ENCODE measurements at places on chromosomes 2 and 18.

- DNase-seq: no peak
These were observed 814.8 kb downstream of the KCNJ3 start for GRCh38 chr2:155513248-155513647.

GRCh38 chr2:144514616-144515091 lies 5.3 kb downstream of the ZEB2 start:
- no peak for DNase-seq

DNA sequence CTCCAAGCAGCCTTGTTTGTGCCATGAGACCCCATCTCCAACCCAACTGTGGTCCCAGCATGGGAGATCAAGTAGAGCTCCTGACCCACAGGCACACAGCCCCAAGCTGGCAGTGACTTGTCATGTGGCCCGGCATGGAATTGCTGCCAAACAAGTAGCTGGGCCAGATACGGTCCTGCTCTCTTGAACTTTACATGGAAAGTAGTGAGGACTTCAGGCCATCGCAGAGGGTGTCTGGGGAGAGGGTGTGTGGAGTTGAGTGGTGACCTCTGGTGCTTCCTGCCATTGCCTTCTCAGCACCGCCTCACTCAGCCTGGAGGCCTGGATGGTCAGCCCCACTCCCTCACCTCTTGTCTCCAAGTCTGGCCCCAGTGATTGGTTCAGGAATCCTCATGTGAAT lies 10.9 kb upstream of the SLC4A3 start:
- no peak for DNase-seq

- DNase-seq: no peak
These were observed 634 bp upstream of the CNDP1 start for GRCh38 chr18:74533666-74534065.

- no peak for DNase-seq
These were observed 470.0 kb downstream of the PIK3C3 start for GRCh38 chr18:42425025-42425424.

DNA sequence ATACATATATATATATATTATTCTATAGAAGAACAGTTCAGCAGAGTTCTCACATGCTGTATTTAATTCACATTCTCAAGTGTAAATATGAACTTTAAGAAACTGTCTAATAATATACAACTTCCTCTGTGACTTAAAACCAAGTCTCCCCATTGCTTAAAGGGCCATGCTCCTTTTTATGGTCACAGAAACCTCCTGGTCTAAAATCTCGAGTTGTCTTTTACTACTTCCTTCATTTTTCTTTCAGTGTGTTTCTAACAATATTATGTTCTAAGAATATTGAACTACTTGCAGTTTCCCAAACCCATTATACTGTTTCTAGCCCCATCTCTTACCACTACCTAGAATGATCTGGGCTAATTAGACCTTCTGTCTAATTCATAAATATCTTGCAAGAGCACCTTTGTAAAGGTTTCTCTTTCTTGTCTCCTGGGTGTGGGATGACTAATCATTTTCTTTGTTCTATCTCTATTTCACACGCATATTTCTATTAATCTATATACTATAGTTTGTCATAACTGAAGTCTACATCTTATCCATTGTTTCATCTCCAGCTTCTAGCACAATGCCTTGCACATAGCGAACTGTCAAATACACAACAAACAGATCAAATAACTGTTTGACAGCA lies 48.8 kb downstream of the ERBB4 start:
- DNase-seq: no peak

- DNase-seq: no peak
These were observed 54.8 kb upstream of the CCDC141 start for GRCh38 chr2:179104736-179105135.

DNA sequence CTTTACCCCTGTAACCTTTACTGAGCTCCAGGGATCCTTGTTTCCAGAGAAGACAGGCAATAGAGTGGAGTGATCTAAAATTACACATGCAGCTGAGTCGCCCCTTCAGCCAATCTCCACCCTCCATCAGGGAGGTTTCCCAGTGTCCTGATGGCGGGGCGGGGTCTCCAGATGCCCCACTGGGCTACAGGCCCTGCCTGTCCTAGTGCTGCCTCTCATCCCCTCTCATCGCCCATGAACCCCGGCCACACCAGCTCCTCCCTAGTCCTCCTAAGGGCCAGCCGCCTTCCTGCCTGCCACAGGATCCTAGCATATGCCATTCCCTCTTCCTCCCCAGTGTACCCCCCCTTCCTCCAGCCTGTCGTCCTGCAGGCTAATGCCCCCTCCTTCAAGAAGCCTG lies 144.1 kb upstream of the GLI2 start:
- no peak for DNase-seq

- no peak for DNase-seq
These were observed 141.1 kb downstream of the CELF4 start for GRCh38 chr18:37424507-37424906.

DNA sequence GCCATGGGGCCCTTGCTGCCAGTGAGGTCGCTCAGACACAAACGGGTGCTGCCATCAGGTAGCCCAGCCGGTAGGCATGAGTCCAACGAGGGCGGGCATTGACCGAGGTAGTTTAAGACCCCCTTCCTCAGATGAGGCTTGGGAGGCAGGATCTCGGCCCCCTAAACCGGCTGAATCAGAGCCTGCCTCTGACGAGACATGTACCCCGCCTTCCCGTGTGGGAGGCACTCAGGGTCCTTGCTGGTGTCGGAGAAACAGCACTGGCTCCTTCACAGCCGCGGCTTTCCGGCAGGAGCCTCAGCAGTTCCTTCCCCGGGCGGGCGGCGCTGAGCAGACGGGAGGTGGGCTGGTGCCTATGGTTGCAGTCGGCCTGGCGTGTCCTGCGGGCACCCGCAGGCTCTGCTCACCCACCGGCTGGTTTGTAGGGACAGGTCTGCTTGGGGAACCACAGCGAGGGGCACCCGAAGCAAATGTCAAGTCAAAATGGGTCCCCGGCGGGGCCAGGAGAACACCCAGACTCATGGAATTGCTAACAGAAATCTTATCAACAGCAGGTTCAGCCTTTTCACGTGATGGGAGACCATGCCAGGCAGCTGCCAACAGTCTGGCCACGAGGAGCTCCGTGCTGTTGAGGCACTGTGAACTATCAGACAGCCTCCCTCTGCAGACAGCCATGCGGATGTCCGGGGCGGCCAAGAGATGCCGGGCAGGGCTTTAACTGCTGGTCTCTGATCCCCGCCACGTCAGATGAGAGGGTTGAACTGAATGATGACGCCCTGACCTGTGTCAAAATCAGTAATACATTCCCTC lies 2.8 kb downstream of the KCNG2 start:
- DNase-seq: no peak

- no peak for DNase-seq
These were observed 83.8 kb downstream of the DOCK10 start for GRCh38 chr2:224958462-224958857.

DNA sequence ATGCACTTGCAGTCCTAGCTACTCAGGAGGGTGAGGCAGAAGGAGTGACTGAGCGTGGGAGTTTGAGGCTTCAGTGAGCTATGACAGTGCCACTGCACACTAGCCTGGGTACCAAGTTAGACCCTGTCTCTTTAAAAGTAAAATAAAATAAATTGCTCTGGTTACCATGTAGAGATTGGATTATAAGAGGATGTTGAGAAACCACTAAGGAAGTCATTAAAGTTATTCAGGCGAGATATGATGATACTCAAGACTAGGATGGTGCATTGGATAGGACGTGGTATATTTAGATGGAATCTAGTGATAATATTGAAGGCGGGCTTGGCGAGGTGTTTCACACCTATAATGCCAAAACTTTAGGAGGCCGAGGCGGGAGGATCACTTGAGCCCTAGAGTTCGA lies 50.6 kb downstream of the BMPR2 start:
- no peak for DNase-seq

- DNase-seq: no peak
These were observed 17.3 kb upstream of the MARCHF4 start for GRCh38 chr2:216389570-216389969.

DNA sequence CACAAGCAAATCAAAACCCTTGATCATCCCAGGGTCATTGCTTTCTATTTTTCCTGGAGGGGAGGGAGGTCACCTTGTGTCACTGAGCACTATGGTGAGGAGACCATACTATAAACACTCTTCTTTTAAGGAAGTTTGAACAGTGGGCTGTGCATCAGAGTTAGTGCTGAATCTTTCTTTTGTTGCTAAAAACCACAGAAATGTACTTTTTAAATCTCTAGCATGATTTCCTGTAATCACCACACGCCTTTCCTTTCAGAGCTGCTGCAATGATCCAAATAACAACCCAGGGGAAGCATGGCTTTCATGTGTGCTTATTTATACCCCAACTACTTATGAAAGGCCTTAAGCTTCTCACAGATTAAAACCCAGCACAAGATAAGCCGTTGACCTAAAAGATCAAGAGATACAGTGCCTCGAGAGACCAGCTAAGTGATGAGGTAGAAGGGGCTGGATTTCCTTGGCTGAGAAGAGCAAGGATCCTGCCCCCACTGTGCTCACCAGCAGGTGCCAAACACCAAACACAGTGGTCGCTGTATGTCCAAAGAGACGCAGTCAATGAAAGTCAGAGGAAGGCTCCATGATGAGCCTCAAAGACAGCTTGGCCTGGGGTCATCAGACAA lies 34.7 kb downstream of the TRABD2A start:
- DNase-seq: peak; percentile 41

GRCh38 chr2:195572895-195573683 lies 83.9 kb upstream of the SLC39A10 start:
- DNase-seq: no peak

DNA sequence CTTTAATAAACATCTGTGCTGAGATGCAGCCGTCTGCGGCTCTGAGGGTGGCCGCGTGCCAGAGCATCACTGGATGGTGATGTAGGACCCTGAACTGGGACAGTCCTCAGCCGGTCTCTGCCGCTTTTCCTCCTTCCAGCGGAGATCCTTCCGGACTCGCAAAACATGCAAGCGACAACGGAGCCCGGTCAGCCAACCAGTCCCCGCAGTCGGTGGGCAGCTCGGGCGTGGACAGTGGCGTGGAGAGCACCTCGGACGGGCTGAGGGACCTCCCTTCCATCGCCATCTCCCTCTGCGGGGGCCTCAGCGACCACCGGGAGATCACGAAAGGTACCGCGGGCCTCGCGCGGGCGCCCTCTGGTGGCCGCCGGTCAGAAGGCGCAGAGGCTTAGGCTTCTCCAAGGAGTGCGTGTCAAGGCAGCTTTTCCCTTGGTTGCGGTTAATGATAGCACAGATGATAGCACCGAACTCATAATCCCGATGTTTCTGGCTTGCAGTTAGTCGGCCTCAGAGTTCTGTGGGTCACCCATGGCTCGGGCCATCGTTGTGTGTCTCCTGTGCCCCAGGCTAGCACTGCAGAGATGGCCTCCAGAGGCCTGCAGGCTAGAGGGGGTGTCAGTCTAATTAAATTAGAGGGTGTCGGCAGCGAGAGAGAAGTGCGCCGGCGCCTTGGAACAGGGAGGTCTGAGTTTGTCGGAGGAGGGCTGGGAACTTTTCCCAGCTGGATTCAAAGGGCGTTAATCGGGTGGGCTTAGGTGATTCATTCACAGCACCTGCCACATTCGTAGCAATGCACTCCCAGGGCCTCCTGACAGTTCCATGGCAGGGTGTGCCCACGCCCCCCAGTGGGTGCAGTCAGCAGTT lies 38.5 kb downstream of the LPIN1 start:
- DNase-seq: peak; percentile 42

DNA sequence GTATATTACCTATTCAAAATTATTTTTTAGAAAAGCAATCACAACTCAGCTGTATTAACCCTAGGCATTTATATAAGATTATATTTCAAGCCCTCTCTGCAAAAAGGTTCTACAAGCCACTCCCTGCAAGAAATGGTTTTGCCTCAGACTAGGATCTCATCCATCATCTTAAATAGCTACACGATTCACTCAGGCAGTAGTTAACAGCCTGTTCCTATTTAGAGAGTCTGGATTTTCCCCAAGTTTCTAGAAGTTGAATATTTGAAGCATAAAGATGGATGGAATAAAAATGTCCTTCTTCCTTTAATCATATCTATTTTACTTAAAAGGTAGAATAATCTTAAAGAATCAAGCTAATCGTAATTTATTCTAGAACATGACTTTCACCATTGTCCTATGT lies 167.1 kb upstream of the STK17B start:
- DNase-seq: no peak

DNA sequence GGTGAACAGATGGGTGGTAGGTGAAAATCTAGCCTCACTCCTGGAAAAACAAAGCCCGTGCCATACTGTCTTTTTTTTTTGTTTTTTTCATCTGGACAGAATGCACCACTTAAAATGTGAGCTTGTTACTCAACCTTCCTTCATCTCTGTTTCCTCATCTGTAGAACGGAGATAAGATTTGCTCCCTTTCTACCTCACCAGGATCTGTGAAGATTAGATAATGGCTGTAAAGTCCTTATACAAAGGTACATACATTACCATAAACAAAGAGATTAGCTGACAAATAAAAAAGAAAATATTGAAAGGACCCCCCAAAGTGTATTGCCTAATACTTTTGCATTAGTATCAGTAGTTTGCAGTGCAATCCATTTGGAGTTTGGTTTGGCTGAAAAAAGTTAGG lies 75.4 kb upstream of the ZEB2 start:
- no peak for DNase-seq

GRCh38 chr2:164314148-164314547 lies 307.1 kb downstream of the GRB14 start:
- no peak for DNase-seq

GRCh38 chr2:190052307-190052706 lies 10.2 kb downstream of the MSTN start:
- DNase-seq: no peak

- no peak for DNase-seq
These were observed 103.9 kb downstream of the SLC8A1 start for GRCh38 chr2:40348038-40348437.

DNA sequence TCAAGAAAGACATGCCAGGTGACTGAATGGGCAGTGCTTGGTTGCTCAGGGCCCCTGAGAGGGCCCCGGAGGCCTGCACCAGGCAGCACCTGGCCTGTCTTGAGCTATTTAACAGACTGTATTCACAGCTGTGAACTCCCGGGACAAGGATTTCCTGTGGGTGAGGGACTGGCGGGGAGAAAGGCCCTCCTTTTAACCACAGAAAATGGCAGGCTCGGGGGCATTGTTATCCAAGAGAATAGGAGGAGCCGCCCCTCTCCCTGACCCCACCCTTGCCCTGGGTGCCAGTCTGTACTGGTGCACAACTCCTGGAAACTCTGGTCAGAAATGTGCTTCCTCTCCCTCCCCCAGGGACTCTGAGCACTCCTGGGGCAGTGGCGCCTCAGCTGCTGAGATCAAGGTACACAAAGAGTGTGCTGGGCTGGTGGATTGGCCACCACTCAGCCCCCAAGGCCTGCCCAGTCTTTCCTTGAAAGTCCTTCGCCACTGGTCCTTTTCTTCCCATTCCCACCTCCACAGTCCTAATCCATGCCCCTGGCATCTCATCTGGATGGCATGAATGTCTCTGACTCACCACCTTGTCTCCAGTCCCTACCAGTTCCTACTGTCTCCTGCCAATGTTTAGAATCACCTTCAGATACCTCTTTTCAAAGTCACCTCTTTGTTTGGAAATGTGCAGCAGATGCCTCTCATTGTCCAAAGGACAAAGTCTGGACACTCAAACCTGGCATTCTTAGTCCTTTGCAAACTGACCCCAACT lies 19.6 kb upstream of the EPAS1 start:
- no peak for DNase-seq

DNA sequence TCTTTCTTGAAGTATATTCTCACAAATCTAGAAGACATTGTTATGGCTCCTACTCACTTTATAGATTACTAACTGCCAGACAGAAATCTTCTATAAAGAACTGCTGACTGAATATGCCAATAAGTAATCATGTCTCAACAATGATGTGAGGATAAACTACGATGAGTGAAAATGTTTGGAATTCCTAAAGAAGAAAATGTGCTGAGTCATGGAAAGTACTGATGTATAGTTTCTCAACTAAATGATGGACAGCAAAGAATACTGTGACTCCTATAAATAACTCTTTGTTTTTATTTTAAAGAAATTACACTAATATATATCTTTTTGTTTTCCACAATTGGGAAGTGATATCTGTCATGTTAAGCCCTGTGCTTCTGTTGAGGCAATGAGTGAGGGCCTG lies 232.9 kb downstream of the LNPK start:
- no peak for DNase-seq

Data from activated CD4-positive, alpha-beta memory T cell treated with anti-CD3 and anti-CD28 coated beads, Interleukin-2, amount 10 ng/mL, durations not matched to agents 7 days and 5 days (primary cell).